CMK (cell line): ENCODE measurements at places on chromosomes 1 and 21.

GRCh38 chr1:38547321-38547720 is 312.3 kb downstream of the RRAGC start:
- no peak for DNase-seq

DNA sequence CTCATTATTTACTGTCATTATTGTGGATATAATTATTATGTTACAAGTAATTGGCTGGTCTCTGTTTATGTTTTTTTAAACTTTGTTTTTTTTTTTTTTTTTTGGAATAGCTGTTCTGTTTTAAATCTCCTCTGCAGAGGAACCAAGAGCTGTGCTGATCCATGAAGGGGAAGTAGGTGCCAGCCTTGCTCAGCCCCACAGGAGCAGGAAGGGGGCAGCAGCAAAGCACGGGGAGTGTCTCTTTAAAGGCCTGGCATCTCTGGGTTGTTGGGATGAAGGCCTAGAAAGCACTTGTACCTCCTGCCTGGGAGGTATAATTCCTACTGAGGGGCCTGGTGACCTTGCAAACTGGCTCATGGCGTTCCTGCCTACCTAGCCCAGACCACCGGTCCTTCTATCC is 2.5 kb upstream of the GRHL3 start:
- DNase-seq, result no peak

- no peak for DNase-seq
Observed at GRCh38 chr1:14880456-14881316, 272.9 kb upstream of the TMEM51 start.

DNA sequence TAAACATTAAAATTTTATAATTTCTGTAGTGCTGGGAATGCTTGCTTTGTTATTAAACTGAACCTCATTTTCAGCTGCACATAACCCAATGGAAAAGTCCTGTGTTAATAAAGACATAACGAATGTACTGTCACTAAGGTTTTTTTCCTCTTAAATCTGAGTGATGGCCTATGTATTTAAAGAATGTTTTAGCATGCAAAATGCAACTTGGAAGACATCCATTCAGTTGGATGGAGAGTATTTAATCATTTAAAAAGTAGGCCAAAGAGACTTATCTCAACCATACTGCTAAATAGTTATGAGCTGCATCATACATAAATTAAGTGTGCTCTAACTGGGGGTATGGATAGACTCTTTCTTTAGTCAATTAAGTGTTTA is 48.5 kb downstream of the RWDD3 start:
- no peak for DNase-seq

DNA sequence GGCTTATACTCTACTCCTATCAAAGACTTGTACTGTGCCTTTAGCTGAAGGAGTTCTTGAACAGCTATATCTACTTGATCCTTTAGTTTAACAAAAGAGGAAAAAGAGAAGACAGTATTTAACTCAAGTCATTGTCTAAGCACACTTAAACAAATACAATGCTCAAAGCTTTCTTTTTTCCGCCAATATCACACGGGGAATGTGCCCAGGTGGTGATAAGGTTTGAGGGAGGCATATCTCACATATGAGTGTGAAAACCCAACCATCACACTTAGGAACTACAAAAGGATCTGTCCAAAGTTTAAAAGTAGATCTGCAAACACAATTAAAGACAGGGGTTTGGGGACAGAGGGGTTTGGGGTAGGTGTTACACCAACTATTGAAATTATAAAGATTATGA is 59.0 kb upstream of the SLC30A10 start:
- no peak for DNase-seq

GRCh38 chr1:216691710-216692109 is 31.5 kb downstream of the ESRRG start:
- DNase-seq, result no peak

DNA sequence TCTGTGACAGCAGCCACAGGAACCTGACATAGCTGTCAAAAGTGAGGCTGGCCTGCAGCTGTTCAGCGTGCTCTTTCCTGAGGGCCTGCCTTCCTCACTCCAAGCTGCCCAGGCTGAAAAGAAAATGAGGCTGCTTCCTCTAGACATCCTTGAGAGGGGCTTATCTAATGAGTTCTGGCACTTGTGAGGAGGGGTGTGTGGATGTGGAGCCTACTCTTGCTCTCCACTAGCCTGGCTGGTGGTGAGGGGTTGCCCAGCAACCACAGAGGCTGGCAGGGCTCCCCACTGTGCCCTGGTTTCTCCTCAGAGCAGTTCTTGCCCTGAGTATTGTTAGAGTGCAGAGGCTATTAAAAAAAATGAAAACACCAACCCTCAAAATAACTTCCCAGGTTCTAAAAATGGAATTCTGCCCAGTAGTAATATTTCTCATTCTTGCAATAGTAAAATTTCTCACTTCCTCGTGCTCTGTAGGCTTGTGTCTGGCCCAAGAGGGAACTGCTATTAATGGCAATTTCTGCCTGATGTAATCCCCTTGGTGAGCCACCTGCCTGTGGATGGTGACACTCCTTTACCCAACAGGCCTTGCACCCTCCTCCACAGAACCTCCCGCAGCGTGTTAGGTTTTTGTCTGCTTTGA is 52.6 kb upstream of the EPS8L3 start:
- no peak for DNase-seq

DNA sequence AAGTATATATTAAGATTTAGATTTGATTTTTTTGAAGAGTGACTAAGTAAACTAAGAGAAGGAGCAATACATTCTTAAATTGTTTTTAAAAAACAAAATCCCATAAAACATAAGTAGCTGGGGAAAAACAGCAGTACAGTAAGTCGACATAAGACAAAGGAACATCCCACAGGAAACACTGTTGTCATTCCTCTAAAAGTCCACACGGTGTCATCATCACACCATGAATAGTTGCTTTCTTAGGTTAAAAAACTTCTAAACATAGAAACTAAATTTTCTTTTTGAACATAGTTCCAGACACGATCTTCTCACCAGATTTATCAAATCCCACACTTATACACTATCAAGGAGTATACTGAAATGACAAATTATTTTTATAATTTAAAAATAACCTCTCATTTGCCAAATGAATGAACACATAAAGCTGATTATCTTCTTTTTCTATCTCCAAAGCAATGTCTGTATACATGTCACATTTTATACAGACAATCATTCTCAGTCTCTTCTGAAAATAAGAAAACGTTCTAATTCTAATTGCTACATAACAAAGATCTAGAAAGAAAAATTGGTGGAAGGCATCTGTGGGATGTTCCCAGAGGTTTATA is 15.8 kb downstream of the ODF2L start:
- peak; percentile 27 for DNase-seq
